ENCODE measurements at places on chromosomes 2 and 18.
A peak's percentile ranks its signal among the peaks of the same experiment; 100 is the strongest.

DNA sequence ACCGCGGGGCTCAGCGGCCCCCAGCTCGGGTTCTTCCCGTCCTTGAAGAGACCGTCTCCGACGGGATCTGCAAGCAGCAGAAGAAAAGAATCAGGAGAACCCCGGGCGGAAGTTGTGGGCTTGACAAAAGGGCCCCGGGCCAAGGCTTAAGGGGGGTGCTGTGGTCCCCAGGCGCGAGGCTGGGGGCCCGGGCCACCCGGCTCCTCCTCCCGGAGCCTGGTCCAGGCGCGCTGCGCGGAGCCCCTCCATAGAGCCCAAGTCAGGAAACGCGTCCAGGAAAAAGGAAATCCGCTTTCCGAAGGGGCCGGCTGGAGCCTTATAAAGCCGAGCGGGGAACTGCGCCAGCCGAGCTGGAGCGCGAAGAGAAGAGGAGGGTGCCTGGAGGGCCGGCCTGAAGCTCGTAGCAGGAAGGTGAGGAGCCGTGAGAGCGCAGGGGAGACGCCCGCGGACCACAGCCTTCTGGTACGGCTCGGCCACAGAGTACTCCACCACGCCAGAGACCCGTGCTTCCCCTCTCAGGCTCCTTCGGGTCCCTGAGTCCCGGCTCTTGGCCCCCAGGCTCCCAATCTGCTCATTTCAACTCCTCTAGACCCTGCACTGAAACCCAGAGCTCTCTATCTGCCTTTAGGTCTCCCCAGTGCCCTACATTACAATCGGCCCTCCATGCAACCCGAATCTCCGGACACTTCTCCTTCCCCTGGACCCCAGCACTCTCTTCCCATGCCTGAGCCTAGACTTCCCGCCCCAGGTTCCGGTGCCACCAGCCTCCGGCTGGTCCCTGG lies 554 bp downstream of the FEV start:
- DNase-seq, result peak; percentile 66

DNA sequence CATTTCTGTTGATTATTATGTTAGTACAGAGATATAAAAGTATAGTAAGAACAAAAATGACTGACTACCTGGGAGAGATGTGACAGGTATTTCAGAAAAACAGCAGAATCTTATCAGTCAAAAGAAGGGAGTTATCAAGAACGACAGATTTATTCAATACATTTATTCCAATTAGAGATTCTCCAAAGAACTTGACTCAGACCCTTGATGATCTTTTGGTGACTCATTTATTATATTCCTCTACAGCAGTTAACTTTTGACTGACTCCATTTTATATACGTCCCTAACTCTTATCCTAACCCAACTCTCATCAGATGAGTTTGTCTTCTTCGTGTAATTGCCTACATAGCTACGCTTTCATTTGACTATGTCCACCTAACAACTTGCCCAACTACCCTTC lies 91.1 kb downstream of the C2orf74 start:
- DNase-seq, result no peak

DNA sequence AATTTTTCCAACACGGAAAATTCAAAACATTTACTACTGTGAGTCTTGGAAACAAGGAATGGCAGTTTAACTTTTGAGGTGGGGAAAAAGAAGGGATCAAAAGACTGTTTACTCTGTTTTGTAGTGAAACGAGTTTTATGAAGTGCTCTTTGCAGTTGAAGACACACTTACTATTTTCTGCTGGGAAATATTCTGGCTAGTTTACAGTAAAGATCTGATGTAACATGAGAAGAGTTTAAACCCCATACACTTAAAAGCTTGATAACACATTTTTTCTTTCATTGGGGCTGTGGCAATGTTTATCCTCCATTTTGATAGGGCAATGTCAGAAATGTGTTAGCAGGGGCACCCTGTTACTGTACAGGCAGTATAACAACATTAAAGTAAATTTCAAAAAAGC lies 124.9 kb upstream of the SMAD7 start:
- DNase-seq, result no peak

- DNase-seq, result no peak
Observed at GRCh38 chr2:102986826-102987490, 225.1 kb downstream of the TMEM182 start.

DNA sequence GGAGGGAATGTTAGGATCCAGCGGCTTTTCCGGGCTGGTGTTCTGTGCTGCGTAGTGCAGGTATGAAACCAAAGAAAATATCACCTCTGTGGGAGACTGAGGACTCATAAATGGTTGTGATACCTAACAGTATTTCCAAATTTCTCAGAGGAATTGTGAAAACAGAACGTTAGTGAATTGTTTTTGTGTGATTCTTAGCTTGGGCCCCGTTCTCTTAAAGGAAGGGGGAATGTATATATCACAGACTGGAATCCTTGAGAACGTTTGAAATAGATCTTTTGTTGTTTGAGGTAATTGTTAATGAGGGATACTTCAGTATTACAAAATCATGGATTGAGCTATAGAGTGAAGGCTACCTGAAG lies 834 bp downstream of the ZNF638 start:
- no peak for DNase-seq
